CD8-positive, alpha-beta memory T cell (primary cell): ENCODE measurements at places on chromosomes 3 and 15.

- DNase-seq: no peak
Observed at GRCh38 chr3:16183601-16184270, 9.3 kb downstream of the GALNT15 start.

GRCh38 chr15:55060836-55061235 lies 135.9 kb downstream of the RSL24D1 start:
- no peak for DNase-seq

DNA sequence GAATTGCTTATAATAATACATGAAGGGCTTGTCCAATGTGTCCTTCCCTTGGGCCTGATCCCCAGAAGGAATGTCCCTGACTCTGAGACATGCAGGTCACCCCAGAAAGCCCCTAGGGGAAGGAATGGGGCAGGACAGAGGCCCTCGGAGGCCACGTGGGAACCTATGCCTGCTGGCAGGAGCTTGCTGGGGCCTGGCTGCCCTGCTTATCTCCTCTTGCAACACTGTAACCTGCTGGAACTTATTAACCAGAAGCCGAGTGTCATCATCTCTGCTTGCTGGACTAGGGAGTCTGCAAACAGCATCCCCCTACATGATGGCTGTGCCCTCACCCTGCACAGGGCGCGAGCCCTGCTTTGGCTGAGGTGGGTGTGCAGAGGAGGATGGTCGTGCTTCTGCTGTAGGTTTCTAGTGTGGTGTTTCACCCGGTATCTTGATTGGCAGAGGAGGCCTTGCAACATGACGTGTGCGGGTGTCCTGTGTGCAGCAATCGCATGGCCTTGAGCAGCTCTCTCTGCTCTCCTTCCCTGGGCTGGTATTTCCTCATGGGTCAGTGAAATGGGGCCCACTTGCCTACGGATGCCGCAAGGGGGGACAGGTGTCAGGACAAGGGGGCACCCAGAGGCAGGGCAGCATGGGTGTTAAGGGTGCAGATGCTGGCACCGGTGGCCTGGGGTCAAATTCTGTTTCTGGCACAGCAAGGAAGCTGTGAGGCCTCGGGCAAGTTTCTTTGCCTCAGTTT lies 5.0 kb downstream of the CHST13 start:
- no peak for DNase-seq

- no peak for DNase-seq
Observed at GRCh38 chr15:35545316-35545823, 595 bp downstream of the DPH6 start.

- no peak for DNase-seq
Observed at GRCh38 chr3:117399311-117400078, 689.9 kb downstream of the TUSC7 start.

GRCh38 chr15:71545223-71545760 lies 265.1 kb upstream of the NR2E3 start:
- no peak for DNase-seq

- DNase-seq: no peak
Observed at GRCh38 chr15:60708684-60709083, 229.7 kb upstream of the ICE2 start.
